ENCODE measurements at places on chromosomes 7 and 10.

DNA sequence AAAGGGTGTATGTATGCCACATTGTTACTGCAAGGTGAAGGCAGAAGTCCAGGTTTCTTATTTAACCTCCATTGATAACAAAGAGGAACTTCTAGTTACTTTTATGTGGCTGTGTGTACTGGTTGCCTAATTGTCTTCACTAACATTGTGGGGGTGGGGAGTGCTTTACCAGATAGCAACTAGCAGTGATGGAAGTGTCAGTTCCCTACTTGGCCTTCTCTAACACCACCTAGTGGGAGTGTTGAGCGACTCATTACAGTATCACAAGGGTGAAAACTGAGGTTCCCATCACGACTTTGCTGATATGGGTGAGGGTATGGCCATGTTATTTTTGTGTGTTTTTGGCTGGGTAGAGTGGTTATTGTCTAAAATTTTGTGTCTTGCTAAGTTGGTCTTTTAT is 274.4 kb downstream of the THSD7A start:
- DNase-seq, result no peak

GRCh38 chr7:152338561-152338960 is 97.2 kb downstream of the KMT2C start:
- no peak for DNase-seq

- no peak for DNase-seq
Measured at GRCh38 chr10:13067431-13067830, 32.5 kb upstream of the OPTN start.

DNA sequence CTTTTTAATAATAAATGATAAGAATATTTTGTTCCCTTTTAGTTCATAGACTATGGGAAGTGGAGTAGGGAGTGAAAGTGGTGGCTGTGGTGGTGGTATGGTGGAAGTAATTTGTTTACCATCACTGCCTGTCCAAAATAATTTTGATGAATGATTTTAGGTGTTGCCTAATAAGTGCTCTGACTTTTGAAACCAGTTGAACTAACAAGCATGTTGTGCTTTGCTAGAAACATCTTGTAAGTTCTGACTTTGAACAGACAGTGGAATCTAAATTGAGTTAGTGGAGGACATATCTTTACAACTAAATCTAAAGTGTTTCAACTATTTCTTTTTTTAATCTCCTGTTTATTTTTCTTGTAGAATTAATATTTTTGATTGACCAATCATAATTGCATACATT is 49.7 kb downstream of the ZEB1 start:
- no peak for DNase-seq

DNA sequence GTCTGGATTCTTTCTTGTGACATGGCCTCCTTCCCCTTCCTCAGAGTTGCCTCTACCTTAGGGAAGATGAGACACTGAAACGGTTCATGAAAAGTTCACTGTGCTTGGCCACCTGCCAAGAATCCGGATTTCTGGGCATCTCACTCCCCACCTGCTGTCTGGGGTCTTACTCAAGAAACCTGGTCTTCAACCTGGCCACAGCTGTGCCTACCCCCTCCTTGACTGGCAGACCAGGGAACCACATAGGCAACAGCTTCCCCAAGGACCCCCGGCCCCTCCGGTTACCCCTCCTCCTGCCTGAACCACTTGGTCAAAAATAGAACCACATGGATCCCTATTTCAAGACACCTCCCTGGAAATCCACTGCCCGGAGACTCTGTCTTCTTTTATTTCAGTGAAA is 58.7 kb upstream of the NANOS1 start:
- DNase-seq, result no peak

DNA sequence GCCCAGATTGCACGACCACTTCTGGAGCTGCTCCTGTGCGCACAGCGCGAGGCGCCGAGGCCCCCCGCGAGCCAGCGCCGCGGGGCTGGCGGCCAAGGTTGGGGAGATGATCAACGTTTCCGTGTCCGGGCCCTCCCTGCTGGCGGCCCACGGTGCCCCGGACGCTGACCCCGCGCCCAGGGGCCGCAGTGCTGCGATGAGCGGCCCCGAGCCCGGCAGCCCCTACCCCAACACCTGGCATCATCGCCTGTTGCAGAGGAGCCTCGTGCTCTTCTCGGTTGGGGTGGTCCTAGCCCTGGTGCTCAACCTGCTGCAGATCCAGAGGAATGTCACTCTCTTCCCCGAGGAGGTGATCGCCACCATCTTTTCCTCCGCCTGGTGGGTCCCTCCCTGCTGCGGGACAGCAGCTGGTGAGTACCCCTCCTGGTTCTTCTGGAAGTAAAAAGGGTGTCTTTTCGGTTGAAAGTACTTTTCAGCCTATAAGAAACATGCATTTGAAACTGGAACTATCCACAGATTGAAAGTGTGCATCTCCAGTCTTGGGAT is 683 bp downstream of the INSIG1 start:
- no peak for DNase-seq

DNA sequence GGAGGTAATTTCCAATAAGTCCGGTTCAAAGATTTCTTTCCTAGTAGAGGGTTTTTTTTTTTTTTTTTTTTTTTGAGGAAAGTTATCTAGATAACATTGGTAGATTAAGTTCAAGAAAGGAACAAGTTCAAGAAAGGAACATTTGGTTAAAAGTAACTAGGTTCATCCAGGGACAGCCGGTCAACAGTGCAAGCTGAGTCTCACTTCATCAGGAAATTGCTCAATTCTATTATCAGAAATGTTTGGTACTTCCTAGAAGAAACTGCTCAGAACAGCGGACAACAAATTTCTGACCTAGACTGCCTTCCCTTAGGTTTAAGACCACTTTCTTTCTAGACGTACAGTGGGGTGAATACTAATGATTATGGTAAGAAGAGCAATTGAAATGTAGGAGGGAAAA is 3.7 kb upstream of the IL2RA start:
- DNase-seq, result no peak

DNA sequence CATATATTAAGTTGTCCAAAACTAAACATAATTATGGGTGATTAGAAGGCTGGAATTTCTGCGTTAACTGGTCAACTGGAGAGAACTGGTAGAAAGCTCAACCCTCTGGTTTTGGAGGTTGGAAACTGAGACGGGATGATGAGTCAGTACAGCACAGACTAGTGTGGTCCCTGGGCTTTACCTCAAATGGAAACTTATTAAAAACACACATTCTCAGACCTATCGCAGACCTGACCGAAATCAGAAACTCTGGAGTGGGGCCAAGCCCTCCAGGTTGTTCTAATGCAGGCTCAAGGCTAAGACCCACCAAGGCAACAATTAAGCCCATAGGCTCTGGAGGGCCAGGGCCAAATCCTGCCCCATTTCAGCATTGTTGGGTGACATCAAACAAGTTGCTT is 136.9 kb downstream of the KCNMA1 start:
- DNase-seq, result no peak

DNA sequence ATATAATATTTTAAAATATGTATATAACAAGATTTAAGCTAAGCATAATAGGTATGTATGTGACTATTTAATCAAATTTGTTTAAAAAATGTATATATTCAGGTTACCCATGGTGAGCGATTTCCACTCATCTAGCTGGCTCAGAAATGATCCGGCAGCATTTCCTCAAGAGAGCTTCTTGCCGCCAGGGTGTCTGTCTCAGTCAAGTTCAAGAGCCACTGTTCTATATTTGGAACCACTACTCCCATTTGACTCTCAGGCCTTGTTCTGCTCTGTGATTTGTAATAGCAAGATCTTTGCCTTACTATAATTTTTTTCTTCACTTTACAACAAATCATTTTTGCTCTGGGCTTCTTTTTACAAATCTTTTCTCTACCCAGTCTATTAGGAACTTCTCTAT is 48.7 kb upstream of the CNTNAP2 start:
- DNase-seq, result no peak

GRCh38 chr7:97871659-97872024 is 566 bp downstream of the ASNS start:
- DNase-seq, result no peak

DNA sequence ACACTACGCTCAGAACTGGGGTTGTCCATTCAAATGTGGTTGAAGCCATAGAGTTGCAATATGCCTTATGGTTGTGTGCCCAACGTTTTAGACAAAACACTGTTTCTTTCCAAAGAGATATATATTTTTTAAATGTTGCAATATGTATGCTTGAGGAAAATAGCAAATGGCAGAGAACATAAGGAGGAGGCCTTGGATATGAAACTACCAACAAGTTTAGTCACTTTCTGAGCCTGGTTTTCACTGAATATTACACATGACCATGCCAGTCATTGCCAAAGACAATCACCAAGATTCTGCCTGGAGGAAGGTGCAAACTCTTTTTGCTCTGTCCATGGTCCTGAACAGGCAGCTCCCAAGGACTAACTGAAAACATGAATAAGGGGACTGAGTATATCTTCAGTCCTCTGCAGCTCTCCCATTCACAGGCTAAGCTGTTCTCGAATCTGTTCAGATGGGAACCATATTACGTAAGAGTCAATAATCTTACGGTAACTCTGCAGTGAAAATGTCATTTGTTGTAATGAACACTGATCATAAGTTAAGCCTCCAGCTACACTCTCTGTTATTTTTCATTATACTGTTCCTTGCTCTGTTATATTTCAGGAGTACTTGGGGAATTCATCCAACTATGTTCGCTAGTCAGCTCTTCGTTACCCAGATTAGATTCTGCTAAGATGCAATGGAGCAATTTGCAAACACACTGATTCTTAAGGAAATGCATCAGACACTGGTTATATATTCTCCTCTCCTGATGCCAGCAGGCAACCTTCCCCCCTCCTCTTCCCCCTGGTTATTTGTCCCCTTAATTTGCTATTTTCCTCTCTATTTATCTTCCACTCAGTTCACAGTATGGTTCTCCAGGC is 90.7 kb upstream of the C1QL3 start:
- no peak for DNase-seq

DNA sequence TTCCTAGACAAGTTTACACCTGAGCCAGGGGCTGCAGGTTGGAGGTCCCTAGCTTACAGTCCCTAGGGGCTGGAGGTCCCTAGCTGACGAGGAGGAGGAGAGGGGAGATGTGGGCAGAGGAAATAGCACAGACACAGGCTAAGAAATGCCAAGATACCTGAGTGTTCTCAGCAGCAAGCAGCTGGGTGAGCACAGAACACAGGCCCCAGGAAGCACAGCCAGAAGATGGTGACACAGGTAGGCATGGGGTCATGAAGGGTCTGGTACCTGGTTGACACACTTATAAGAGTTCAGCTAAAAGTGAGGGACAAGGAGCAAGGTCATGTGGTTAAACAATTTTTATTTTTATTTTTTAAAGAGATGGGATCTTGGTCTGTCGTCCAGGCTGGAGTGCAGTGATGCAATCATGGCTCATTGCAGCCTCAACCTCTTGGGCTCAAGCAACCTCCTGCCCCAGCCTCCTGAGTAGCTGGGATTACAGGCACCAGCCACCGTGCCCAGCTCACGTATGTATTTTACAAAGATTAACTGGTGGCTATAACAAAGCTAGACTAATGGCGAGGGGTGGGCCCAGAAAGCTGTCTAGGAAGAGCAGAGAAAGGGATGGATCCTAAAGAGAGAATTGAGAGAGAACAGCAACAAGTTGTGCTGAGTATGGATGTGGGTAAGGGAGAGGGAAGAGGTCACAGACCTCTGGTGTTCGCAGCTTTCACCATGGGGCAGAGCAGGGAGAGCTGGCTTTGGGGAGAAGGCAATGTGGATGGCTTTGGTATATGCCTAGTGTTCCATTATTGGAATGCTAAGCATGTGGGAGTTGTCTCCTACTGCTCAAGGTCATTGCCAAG is 140.3 kb upstream of the KLF14 start:
- no peak for DNase-seq

GRCh38 chr7:47792521-47793121 is 155.6 kb downstream of the PKD1L1 start:
- DNase-seq, result no peak

GRCh38 chr10:11329062-11329673 is 282.3 kb downstream of the USP6NL start:
- no peak for DNase-seq

DNA sequence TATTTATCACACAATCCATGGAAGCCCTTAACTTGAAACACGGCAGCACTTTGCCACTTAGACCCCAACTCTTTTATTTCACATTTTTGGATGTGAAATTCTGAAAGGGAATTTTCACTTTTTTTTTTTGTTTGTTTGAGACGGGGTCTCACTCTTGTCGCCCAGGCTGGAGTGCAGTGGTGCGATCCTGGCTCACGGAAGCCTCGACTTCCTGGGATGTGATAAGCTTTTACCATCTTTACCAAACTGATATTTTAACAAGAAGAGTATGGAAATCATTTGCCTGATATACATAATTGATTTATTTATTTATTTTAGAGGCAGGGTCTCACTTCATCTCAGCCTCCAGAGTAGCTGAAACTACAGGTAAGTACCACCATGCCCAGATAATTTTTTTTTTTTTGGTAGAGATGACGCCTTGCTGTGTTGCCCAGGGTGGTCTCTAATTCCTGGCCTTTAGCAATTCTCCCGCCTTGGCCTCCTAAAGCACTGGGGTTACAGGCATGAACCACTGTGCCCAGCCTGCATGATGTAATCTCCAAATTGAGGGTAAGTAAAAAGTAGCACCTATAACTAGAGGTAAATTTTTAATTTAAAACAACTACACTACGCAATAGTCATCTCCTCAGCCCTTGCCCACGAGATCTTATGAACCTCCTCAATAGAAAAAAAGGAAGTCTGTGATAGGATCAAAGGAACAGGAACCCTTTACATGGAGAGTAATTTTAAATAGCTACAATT is 180.7 kb upstream of the KLF14 start:
- DNase-seq, result no peak

- no peak for DNase-seq
Measured at GRCh38 chr7:133124974-133125373, 43.1 kb upstream of the CHCHD3 start.

DNA sequence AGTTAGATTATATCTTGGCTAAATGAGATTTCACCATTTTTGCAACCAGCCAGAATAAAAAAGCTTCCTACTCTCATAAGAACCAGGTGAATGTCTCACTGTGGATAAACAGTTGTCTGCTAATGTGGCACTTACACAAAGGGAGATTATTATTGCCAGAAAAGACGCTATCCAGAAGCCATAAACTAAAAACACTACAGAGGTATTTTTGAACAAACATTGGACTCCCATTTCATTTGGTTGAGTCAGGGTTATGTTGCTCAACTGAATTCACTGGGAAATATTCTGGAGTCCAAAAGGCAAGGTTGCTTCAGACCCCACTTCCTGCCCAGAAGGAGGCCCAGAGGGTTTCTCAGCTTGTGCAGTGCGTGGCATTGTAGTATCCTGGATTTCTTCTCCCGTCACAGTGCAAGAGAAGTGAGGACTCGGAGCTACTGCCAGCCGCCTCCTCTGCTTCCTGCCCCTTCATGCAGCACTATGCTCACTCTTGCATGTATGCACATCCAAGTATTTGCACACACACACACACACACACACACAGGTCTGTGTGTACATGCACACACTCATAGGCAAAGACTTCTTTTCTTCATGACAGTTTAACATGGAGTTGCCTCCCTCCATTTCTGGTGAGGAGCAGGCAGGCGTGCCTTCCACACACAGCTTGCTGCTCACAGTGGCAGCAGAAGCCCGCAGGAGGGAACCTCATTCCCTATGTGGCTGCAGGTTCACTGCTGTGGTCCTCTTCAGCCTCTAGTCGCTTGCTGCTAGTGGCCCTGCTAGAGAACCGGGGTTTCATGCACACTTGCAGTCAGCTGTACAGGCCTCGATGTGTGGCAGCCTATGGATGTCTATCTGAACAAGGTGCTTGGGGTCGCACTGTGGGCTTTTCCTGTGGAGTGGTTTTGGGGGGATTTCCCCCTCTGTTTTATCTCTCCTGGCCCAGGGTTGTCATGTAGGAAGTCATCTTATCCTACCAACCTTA is 10.1 kb downstream of the DENND10 start:
- DNase-seq, result peak; percentile 62

- DNase-seq, result peak; percentile 47
Measured at GRCh38 chr10:18713077-18713476, 53.8 kb downstream of the ARL5B start.

GRCh38 chr7:39127058-39127457 is 149.3 kb downstream of the POU6F2 start:
- no peak for DNase-seq

- DNase-seq, result no peak
Measured at GRCh38 chr7:50739744-50740435, 42.8 kb downstream of the GRB10 start.

Data from fibroblast of the conjunctiva (primary cell).